ENCODE measurements at places on chromosomes 4 and X.

- H3K4me3 ChIP-seq: no peak overlapping the region
- no peak for DNase-seq
- H3K27me3 ChIP-seq: peaks cover 13% of the 10 kb centered on the region
- no peaks in the 10 kb centered on the region for H3K4me1 ChIP-seq
- no peak overlapping the region for H3K27ac ChIP-seq
Observed at GRCh38 chrX:1012678-1013300, 199.7 kb downstream of the CRLF2 start.

DNA sequence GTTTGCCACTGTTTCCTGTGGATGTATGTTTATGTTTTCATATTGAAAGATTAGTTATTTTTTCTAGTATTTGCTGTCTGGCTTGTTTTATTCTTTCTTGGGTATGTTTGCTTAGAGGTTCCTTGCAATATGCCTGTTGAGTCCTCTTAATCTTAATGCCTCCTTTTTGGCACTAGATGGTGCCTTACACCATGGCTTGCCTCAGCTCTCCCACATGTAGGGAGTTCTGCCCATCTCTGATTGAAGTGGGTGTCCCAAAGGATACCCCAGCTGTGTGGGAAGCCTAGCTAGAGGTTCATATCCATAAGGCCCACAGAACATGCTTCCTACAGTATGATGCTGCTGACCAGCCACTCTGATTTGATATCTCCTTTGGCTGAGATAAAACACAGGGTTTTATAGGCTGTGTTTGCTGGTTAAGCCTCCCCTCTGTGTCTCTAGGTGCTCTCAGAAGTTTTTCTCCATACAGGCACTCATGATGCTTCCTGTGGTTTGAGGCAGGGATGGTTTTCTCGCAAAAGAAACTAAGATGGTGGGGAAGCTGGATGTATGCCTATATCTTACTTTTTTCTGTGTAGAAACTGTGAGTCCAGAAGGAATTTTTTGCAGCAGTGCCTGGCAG is 162.4 kb downstream of the ASB9 start:
- H3K4me3 ChIP-seq: no peak overlapping the region
- H3K27ac ChIP-seq: no peak overlapping the region
- DNase-seq: no peak
- peaks cover 2% of the 10 kb centered on the region for H3K27me3 ChIP-seq

GRCh38 chr4:77593101-77593500 is 12.5 kb upstream of the CXCL13 start:
- peaks cover 11% of the 10 kb centered on the region for H3K27me3 ChIP-seq
- H3K36me3 ChIP-seq: no peaks in the 10 kb centered on the region
- H3K4me3 ChIP-seq: no peak overlapping the region
- H3K27ac ChIP-seq: no peak overlapping the region
- no peak for DNase-seq

GRCh38 chr4:176499518-176499917 is 179.8 kb downstream of the SPCS3 start:
- H3K27me3 ChIP-seq: no peaks in the 10 kb centered on the region
- peak overlapping the region; percentile 73 for H3K4me3 ChIP-seq
- DNase-seq: peak; percentile 71
- peaks cover 15% of the 10 kb centered on the region for H3K36me3 ChIP-seq
- peak overlapping the region; percentile 20 for H3K27ac ChIP-seq

DNA sequence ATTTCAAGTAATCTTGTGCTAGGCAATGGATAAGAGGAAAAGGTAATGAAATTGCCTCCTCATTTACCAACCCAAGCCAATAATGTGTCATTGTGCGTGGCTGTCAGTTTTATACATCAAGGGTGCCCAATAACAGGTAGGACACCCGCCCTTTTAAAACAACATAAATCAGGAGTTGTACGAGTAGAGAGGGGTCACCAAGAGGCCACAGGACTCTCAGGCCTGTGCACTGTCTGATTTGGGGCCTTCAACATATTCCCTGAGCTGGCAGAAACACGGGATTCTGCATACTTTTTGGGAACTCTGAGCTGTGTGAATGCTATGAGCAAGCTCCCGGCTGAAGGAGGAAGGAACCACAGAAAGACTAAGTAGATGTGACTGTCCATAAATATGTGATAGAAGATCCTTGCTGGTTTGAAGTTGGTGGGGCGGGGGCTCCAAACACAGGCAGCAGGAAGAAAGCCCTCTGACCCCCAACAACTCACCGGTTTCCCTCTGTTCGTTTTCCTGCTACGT is 82.7 kb upstream of the MAML3 start:
- no peaks in the 10 kb centered on the region for H3K27me3 ChIP-seq
- H3K4me1 ChIP-seq: peaks cover 49% of the 10 kb centered on the region
- H3K36me3 ChIP-seq: no peaks in the 10 kb centered on the region
- H3K4me3 ChIP-seq: peak overlapping the region; percentile 29

- no peak overlapping the region for H3K4me3 ChIP-seq
- no peak for DNase-seq
- no peak overlapping the region for H3K27ac ChIP-seq
- no peaks in the 10 kb centered on the region for H3K36me3 ChIP-seq
Observed at GRCh38 chr4:94304365-94304971, 38.2 kb downstream of the HPGDS start.

- H3K36me3 ChIP-seq: peaks cover 14% of the 10 kb centered on the region
- no peaks in the 10 kb centered on the region for H3K27me3 ChIP-seq
- H3K27ac ChIP-seq: no peak overlapping the region
- H3K4me3 ChIP-seq: no peak overlapping the region
- peaks cover 30% of the 10 kb centered on the region for H3K4me1 ChIP-seq
- no peak for DNase-seq
Observed at GRCh38 chr4:123116412-123116811, 194.0 kb upstream of the NUDT6 start.

DNA sequence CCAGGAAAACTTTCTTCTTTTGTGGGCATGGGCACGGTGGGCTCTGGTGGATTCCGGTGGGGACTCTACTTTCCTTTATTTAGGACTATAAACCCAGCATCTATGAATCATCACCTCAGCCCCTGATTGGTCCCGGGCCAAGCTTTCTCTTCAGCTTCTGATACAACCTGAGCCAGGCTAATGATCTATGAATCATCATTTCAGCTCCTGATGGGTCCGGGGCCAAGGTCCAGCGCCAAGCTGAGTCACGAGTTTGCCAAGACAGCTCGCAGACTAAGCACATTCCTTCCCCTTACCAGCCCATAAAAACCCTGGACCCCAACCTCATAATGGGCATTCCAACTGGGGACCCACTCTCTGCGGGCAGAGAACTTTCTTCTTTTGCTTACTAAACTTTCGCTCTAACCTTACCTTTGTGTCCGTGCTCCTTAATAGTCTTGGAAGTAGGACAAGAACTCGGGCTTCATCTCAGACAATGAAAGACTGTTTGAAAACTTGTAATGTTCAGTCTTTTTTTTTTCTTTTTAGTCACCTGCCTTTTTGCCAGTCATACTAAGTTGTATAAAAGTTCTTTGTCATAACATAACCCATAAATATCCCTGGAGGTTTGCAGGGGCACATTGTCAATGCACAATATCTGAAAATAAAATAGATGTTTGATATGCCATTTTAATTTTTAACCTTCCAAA is 904.9 kb upstream of the EPHA5 start:
- peaks cover 38% of the 10 kb centered on the region for H3K4me1 ChIP-seq
- no peaks in the 10 kb centered on the region for H3K36me3 ChIP-seq
- DNase-seq: peak; percentile 79
- peak overlapping the region; percentile 78 for H3K27ac ChIP-seq

- H3K4me1 ChIP-seq: peaks cover 65% of the 10 kb centered on the region
- H3K27me3 ChIP-seq: peaks cover 4% of the 10 kb centered on the region
- peak overlapping the region; percentile 82 for H3K27ac ChIP-seq
- no peak for DNase-seq
- peak overlapping the region; percentile 92 for H3K4me3 ChIP-seq
- peaks cover 72% of the 10 kb centered on the region for H3K36me3 ChIP-seq
Observed at GRCh38 chr4:76952071-76952470, 2.5 kb downstream of the SEPTIN11 start.

DNA sequence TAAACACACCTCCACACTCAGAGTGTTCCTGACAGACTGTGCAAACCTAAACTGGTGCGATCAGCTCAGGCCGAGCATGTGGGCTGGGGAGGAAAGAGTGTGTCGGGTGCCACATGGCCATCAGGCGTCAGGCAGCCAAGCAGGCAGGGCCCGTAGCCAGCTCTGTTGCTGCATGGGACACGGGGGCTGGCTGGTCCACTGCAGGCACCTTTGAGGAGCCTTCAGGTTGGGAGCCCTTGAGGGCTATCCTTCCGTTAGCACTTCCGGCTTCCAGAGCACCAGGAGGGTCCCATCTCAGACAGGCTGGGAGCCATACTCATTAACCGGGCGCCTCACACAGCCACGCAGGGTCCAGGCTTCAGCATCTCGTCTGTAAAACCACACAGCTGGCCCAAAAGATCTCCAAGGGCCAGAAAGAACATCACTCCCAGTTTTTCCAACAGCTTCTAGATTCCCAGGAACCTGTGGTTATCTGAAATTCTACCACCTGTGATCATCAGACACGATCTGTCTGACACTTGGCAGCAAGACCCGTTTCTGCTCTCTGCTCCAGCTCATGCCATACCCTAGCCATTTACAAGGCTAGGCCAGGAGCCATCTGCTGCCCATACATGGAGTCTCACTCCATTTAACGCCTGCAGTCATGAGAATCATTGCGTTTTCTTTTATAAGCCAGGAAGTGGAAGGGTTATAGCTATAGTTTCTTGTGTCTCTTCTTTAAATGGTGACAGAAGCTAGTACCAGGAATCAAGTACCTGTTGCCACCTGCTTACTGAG is 87.5 kb downstream of the NSUN7 start:
- H3K27ac ChIP-seq: peak overlapping the region; percentile 47
- H3K4me3 ChIP-seq: no peak overlapping the region
- peaks cover 6% of the 10 kb centered on the region for H3K27me3 ChIP-seq
- peaks cover 16% of the 10 kb centered on the region for H3K4me1 ChIP-seq

DNA sequence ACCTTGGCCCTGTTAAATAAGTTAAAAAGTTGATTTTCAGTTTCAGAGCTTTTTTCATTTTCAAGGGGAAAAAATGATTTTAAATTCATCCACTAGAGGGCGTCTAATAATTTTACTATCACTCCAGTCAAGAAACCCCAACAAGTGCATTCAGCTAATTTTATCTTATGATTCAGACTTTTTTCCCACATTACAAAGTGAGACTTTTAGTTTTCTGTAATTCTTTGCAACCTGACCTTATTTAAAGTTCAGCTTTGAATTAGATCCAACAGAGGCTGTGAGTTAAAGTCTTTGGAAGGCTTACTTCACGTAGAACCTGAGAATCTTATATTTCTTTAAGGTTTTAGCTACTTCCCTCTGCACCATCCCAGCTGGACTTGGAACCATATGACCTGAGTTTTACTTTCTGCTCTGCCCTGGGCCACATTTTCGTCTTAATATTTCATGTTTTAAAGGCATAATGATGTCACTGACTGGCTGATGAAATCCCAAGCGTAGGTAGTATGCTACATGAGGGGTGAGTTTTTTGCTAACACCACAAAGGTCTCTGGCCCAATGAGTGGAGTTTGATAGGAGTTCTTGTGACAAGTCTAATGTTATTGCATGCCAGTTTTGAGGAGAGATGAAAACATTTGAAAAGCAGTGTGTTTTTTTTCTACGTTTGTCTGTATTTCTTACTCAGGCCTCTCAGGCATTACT is 7.2 kb downstream of the GNRHR start:
- H3K4me1 ChIP-seq: peaks cover 61% of the 10 kb centered on the region

GRCh38 chr4:64581422-64581821 is 172.2 kb upstream of the TECRL start:
- H3K4me3 ChIP-seq: no peak overlapping the region
- peak; percentile 12 for DNase-seq
- no peaks in the 10 kb centered on the region for H3K36me3 ChIP-seq
- no peak overlapping the region for H3K27ac ChIP-seq
- no peaks in the 10 kb centered on the region for H3K27me3 ChIP-seq

DNA sequence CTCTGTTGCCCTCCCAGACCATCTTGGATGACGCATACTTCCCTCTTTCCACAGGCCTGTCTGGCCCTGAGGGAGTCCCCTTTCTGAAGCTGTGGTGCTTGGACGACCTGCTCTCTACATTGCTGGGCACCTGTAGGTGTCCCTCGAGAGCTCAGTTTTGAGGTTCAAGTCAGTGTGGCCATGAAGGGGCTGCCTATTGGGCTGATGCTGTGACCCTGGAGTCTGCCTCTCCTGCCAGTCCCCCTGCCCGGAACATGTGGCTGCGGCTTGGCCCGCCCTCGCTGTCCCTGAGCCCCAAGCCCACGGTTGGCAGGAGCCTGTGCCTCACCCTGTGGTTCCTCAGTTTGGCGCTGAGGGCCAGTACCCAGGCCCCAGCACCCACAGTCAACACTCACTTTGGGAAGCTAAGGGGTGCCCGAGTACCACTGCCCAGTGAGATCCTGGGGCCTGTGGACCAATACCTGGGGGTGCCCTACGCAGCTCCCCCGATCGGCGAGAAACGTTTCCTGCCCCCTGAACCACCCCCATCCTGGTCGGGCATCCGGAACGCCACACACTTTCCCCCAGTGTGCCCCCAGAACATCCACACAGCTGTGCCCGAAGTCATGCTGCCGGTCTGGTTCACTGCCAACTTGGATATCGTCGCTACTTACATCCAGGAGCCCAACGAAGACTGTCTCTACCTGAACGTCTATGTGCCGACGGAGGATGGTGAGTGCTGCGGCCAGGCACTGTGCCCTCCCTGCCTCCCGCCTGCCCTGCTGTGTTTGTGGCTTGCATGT is 3.0 kb downstream of the NLGN3 start:
- H3K4me1 ChIP-seq: peaks cover 19% of the 10 kb centered on the region
- no peak for DNase-seq
- no peaks in the 10 kb centered on the region for H3K36me3 ChIP-seq
- peaks cover 2% of the 10 kb centered on the region for H3K27me3 ChIP-seq

DNA sequence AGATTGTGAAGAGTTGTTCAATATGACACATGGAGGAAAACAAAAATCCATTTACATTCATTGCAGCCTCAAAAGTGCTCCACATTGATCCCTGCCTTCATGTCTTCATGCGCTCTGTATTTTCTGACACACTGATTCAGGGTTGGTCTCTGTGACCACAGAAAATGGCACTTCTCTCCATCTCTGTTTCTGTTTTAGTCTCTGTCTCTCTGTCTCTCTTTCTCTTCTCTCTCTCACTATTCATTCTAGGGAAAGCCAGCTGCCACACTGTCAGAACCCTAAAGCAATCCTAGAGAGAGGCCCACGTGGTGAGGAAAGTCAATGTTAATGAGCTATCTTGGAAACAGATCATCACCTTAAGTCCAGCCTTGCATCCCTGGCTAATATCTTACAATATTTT is 2238.4 kb downstream of the PCDH7 start:
- no peaks in the 10 kb centered on the region for H3K27me3 ChIP-seq
- DNase-seq: no peak
- no peak overlapping the region for H3K4me3 ChIP-seq

DNA sequence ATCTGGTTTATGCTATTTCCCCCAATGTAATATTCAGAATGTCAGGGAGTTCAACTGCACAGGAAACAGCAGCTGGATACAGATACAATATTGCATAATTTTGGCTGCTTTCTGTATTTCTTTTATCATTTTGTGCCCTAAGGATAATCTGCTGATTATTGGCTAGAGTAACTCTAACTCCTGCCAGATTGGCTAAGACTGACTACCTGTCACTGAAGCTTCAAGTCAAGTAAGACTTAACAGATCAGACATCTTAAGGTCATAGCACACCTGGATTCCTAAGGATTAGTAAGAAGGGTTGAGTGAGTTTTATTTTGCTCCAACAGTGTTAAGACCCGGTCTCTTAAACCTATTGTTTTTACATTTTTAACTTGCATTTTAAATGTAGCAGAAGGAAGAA is 136.8 kb downstream of the KLF8 start:
- no peaks in the 10 kb centered on the region for H3K27me3 ChIP-seq
- H3K4me1 ChIP-seq: no peaks in the 10 kb centered on the region
- no peak overlapping the region for H3K27ac ChIP-seq
- H3K36me3 ChIP-seq: no peaks in the 10 kb centered on the region
- no peak for DNase-seq
- no peak overlapping the region for H3K4me3 ChIP-seq
